GM23248 (cell line): ENCODE measurements at places on chromosomes 1 and 21.

- no peak for DNase-seq
Observed at GRCh38 chr1:75330624-75331023, 196.4 kb downstream of the LHX8 start.

GRCh38 chr21:17610911-17611310 is 1.8 kb downstream of the BTG3 start:
- DNase-seq = peak; percentile 54

- DNase-seq = no peak
Observed at GRCh38 chr21:45545236-45545570, 3.0 kb upstream of the SLC19A1 start.

- no peak for DNase-seq
Observed at GRCh38 chr1:10360045-10360444, 38.8 kb upstream of the PGD start.

DNA sequence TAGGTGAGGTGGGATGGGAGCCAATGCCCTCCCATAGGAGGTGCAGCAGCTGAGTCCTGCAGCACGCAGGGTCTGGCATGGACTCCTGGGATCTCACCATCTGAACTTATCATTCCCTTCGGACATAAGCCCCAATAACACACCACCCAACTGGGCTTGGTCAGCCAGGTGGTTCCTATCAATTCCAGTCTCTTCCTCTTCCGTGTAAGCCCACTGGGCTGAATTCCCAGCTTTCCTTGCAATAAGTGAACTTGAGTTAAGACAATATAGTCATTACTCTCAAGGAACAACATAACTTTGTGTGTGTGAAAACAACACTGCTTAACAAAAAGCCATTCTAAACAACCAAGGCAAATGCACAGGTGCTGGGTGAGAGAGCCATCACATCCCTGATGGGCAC is 86.6 kb upstream of the EDN2 start:
- no peak for DNase-seq

GRCh38 chr1:239814306-239814881 is 277.3 kb upstream of the FMN2 start:
- DNase-seq = peak; percentile 86

DNA sequence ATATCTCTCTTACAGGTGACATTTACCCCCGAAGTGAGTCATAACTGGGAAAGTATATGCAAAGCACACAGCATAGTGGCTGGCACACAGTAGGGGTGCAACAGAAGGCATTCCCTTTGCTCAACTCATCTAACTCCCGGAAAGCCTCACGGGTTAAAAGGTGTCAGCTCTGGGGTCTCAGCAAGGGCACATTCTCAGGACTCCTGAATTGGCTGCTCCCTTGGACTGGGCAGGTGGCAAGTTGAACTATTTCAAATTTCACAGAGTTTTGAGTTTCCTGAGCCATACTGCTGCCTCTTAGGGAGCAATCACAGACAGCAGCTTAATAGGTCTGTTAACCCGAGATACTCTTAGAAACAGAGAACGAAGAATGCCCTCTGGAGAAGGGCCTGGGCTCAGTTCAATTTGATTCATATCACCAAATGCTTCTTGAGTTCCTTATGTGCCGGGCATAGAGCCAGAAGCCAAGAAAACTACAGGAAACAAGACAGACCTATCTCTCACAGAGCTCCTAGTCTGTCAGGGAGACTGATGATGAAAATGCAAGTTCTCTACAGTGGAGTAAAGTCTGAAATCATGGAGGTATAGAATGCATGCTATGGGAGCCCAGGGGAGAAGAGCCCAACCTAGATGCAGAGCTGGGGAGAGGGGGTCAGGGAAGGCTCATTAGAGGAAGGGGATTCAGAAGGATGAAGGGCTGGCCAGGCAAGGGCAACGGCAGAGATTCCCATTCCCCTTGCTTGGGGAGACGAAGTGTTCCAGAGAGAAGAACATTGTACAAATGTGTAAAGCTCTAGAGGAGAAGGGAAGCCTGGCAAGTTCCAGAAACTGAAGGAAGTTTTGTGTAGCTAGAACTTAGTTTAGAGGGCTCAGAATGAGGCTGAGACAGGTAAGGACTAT is 143.9 kb upstream of the HMGB4 start:
- DNase-seq = peak; percentile 38

GRCh38 chr1:107877092-107877491 is 87.9 kb downstream of the VAV3 start:
- peak; percentile 82 for DNase-seq

DNA sequence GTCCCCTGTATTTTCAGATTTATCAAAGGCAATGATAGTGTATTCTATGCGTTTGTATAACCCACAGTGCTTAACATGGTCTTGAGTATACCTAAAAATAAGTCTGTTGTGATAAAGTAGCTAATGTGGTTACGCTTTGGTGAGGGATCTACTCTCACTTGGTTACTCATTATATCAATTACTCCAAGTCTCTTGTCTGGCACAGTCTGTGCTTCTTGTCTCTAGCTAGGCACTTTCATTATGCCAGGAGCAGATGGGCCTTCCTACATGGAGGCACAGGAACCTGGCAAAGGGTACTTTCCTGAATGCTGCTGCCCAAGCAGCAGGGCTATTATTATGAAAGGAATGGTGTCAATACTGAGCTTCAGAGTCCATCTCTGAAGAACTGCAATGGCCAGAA is 4.2 kb upstream of the PTPN22 start:
- no peak for DNase-seq

DNA sequence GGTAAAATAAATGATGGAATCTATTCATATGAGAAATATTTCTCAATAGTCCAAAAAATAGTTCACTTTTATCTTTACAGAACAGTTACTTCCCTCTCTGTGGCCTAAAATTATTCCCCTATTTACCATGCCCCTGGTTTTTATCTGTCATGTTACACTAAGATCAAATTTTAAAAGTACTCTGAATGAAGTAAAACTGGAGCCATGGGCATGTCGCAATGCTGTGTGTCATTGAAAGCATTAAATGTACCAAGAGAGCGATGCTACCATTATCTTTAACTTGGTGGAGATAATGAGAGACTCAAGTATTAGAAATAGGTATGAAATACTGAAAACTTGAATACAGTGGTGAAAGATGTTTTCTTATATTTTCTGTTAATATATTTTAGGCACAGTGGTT is 146.2 kb downstream of the KCNT2 start:
- peak; percentile 14 for DNase-seq

DNA sequence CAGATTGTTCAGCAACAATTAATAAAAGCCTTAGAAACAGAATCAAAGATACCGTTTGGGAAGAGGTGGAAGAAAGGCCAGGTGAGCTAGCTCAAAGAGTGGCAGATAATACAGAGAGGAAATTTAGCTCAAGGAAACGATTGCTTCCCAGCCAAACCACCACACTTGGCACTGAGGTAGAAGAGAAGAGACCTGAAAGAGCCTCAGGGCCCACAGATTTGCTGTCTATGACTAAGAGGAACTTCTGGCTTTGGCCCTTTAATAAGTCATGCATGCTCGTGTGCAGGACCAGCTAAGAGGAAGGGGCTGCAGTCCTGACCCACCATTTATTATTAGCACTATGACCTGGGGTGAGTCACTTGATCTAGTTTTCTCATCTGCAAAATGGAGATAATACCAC is 72.8 kb upstream of the BCL10 start:
- no peak for DNase-seq

GRCh38 chr1:67579623-67580394 is 105.2 kb upstream of the GADD45A start:
- DNase-seq = no peak

DNA sequence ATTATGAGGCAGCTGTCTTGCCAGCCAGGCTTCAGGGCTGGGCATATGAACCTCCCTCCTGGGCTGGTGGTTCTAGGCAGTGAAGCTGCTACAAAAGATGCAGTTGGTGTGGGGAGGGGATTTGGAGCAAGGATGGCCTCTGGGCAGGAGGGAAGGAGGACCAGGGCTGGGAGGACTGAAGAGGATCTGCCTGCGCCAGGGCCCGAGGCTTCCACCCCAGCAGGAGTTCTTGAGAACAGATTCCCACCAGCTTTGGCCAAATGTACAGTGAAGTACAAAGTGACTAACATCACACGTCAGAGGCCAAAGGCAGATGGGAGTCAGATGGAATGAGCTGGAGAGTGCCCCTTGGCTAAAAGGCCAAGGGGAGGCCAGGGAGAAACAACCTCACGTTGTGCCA is 62.4 kb downstream of the DDX20 start:
- DNase-seq = no peak

GRCh38 chr1:39026866-39027507 is 837 bp downstream of the NDUFS5 start:
- no peak for DNase-seq

DNA sequence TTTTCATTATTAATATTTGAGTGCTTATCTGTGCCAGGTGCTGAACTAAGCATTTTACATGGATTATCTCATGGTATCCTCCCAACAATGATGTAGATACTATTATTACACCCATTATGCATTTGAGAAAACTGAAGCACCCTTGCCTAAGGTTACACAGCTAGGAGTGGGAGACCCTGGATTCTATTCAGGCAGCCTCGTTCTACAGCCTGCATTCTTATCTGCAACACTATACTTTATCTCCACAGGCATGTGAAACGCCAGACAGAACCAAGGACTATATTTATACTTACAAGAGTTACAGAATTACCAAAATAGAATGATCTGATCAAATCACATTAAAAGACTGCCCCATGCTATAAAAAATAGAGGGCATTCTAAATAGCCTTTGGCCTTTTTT is 22.4 kb downstream of the LPAR3 start:
- DNase-seq = no peak

DNA sequence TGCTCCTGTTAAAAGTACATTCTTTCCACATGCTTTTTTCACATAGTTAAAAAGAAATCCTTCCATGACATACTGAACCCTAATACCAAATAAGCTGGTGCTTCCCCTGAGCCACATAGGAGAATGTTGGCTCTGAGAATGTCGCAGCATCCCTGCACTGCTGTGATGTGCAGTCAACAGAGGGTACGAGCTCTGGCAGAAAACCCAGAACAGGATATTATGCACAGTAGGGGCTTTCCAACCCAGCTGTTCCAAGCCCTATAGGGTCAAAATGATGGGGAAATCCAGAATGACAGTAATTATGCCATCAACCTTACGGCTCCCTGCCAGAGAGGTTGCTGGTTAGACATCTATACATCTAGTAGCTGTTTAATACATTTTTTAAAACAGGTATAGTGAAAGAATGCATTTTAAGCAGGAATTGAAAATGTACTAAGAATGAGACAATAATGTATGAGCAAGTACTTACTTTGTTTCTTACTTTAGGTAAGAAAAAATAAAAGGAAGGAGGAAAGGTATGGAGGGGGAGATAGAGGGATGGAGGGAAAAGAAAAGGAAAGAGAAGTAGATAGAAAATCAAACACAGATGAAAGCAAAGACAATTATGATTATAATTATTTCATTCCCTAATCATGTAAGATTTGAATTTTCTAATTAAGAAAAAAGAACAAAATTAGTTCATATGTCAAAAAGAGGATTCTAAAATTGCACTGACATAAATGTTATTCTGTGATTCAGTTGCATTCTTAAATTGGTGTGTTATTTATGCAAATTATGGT is 126.0 kb downstream of the NR5A2 start:
- DNase-seq = no peak

DNA sequence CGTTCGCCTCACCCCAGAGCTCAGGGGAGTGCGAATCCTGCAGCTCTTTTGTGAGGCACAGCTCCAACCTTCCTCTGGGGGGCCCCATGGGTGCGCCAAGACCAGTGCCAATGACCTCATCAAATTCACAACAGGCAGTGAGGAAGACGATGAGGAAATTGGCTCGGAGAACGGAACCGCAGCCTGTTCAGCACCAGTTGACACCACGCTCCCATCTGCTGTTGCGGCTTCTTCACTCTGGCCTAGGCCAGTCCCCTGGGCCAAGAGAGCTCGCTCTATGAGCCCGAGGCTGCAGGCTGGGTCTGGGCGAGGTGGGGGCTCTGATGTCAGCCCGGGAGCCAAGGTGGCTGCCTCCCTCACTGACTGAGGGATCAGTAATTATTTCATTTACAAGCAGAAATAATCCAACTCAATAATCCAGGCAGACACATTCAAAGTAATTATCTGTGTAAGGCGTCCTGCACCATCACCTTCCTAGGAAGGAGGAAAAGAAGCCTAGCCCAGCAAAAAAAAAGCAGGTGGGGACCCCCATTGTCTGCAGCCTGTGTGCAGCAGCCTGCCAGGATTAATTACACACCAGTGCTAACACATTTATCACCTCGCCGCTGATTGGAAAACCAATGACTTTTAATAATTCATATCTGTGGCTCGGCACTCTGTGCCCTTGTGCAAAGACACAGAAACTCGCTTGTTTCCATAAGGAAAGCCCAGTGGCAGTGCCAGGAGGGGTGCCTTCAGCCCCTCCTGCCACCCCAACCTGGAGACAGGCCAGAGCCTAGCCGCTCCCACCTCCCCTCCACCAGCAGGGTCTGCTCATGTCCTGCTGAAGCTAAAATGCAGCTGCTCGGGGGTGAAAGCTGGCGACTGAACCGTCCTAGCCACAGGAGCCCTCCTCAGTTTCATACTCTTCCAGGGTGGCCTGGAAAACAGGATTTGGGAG is 1.9 kb downstream of the PLEKHA6 start:
- no peak for DNase-seq

DNA sequence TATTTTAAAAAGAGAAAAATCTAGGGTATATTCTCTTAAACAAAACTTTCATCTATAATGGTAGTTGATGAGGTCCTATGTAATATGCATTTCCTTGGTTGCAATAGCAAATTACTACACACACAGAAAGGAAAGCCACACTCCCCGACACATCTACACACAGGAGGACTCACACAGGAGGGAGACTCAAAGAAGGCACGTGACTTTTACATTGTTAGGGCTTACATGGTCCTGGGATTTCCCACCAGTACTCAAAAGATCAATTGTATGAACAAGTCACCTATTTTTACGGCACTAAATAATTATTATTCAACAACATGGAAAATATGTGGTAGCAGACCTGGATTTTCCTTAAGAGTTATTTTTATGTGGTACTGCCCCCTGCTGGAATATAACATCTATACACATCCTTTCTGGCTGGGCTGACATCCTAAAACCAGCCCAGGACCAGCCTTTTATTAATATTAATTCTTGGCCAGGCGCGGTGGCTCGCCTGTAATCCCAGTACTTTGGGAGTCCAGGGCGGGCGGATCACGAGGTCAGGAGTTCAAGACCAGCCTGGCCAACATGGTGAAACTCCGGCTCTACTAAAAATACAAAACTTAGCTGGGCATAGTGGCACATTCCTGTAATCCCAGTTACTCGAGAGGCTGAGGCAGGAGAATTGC is 33.9 kb upstream of the LGALS8 start:
- peak; percentile 79 for DNase-seq

GRCh38 chr1:175511496-175511895 is 231.9 kb downstream of the TNR start:
- DNase-seq = no peak

- no peak for DNase-seq
Observed at GRCh38 chr1:79693441-79694114, 687.0 kb upstream of the ADGRL4 start.

- peak; percentile 8 for DNase-seq
Observed at GRCh38 chr1:88917321-88918025, 26.1 kb upstream of the GTF2B start.

DNA sequence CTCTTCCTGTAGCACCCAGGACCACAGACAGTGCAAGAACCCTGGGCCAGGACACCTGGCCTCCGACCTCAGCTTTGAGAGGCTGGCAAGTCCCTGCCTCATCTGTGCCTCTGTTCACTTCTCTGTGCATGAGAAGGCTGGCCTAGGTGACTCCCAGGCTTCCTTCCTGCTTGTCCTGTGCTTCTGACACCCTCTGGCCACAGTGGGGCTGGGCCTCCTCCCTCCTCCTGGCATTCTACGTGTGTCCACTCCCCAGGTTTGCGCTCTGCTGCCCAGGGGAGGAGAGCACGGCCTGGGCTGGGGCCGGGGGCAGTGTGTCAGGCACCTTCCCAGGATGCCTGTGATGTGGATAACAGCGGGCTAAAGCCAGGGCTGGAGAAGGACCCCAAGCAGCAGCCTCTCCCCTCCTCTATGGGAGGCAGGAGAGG is 30.3 kb upstream of the PKP1 start:
- no peak for DNase-seq
